ENCODE measurements at places on chromosomes 4 and X. TPM values are rescaled to one million over a fixed set of nuclear protein-coding genes. Genes with fewer than 3 reads are reported as not detected.

Gene HGFAC
- 0.50 TPM for total RNA-seq

Gene NPY2R
- total RNA-seq: not detected

Gene ARMCX2
- 60.4 TPM for total RNA-seq

Gene ABCE1
- 45.6 TPM for total RNA-seq

Gene GPC3
- 18.6 TPM for total RNA-seq

Gene ANOS1
- total RNA-seq: 0.08 TPM

Gene SMIM31
- not detected for total RNA-seq

Gene SATL1
- not detected for total RNA-seq

Gene CT45A1
- total RNA-seq: not detected

Gene NLGN4X
- not detected for total RNA-seq

Gene HTRA3
- 0.37 TPM for total RNA-seq

Gene CXorf51B
- total RNA-seq: not detected

Gene SCML1
- total RNA-seq: 8.2 TPM

Gene PDZD11
- total RNA-seq: 46.9 TPM

Gene DRP2
- not detected for total RNA-seq

Gene TMEM164
- 12.4 TPM for total RNA-seq

Gene NEUROG2
- not detected for total RNA-seq

Gene DUX4
- total RNA-seq: not detected

Gene IL1RAPL2
- not detected for total RNA-seq

Gene ALG13
- 78.4 TPM for total RNA-seq

Gene GNRHR
- total RNA-seq: not detected

Gene CFAP99
- not detected for total RNA-seq
